HAP-1 (cell line): ENCODE measurements at places on chromosomes 2 and 18.

DNA sequence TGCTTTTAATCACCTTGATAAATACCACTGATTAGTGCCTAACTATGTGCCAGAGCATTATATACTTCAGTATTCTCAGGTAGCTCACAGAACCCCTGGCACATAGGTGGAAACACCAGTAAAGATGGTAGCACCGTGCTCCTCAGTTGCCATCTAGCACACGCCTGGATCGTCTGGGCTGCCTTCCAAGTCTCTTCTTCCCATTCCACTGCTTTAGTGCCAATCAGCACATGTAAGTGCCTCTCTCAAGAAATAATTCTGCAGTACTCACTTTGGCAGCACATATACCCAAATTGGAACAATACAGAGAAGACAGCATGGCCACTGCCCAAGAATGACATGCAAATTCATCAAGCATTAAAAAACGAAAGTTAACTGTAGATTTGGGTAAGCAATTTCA lies 13.0 kb downstream of the POLR2D start:
- no peak for DNase-seq

- no peak for DNase-seq
Measured at GRCh38 chr2:136246086-136246669, 128.2 kb upstream of the CXCR4 start.

DNA sequence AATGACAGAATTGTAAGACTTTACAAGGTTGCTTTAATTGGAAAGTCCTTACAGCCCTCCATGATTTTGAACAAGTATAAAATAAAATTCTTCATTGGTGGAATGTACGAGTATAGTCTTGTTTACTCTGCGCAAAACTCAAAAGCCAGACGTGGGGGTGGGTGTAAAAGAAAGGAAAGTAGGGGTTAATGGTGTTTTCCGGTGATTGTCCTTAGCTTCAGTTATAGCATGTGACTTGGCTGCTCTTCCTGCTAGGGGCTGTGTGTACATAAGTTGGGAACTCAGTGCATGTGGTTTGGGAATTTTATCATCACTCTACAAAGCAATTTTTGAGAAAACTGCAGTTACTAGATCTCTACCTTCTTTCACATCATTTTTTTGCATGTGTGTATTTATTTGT lies 82.4 kb upstream of the CAVIN2 start:
- DNase-seq, result no peak

DNA sequence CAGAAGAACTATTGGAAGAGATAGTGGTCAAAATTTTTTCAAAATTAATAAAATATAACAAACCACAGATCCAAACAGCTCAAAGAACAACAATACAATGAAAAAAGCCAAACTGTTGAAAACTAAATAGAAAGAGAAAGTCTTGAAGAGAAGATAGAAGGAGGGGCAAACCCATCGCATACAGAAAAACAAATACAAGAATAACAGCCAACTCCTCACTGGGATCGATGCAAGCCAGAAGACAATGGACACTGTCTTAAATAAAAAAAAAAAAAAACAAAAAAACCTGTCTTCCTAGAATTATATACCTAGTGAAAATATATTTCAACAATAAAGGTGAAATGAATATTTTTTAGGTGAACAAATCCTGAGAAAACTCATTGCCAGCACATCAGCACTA lies 34.1 kb upstream of the ARHGAP25 start:
- DNase-seq, result no peak

DNA sequence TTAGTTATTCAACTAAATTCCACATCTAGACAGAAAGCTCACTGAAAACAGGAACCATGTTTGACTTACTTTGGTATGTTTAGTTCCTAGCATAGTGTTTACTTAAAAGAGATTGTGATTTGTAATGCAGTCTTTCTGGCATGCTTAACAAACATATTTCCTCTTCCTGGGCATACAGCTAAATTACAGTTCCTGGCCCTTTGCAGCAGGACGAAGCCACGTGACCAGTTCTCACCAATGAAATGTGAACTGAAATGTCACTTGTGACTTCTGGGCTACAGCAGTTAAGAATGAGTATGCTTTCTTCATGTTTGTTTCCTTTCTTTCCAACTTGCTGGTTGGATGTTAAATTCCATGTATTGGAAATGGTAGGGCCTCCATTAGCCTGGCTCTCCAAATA lies 330.5 kb downstream of the FIGN start:
- no peak for DNase-seq

GRCh38 chr2:96341641-96342040 lies 6.1 kb downstream of the NCAPH start:
- no peak for DNase-seq

GRCh38 chr2:197894751-197895274 lies 90.4 kb downstream of the PLCL1 start:
- DNase-seq, result no peak

- no peak for DNase-seq
Measured at GRCh38 chr2:33265584-33266338, 210.7 kb upstream of the RASGRP3 start.

DNA sequence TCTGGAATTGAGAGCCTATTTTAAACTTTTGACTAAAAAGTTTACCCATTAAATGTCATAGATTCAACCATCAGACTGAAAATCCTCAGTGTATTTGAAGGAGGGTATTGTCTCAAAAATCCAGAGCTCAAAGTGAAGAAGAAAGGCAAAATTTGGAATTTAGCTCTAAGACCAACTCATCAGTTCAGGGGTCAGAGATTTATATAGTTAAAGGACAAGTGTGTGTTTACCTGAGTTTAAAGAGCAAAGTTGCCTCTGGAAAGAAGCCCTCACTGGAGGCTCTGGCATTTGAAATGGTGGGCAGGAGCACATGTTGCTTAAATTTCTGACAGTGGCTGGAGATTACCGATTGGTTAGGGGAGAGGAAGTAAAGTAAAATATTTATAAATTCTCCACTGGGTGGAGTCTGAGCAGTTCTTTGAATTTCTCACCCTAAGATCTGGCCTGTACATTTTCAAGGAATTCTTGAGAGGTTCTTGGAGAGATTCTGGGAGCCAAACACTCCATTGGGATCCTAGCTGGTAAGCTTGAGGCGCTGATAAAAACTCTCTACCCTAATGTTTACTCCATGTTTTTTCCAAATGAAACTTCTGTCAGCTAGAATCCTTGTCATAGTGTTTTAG lies at the start of gene KYNU:
TSS of gene KYNU (plus strand) at position 449 of the 623 bp plus-strand sequence. CDS start 7,704 bp downstream, outside the sequence.
- no peak for DNase-seq

GRCh38 chr18:80147037-80147417 lies 38.0 kb downstream of the ADNP2 start:
- no peak for DNase-seq

DNA sequence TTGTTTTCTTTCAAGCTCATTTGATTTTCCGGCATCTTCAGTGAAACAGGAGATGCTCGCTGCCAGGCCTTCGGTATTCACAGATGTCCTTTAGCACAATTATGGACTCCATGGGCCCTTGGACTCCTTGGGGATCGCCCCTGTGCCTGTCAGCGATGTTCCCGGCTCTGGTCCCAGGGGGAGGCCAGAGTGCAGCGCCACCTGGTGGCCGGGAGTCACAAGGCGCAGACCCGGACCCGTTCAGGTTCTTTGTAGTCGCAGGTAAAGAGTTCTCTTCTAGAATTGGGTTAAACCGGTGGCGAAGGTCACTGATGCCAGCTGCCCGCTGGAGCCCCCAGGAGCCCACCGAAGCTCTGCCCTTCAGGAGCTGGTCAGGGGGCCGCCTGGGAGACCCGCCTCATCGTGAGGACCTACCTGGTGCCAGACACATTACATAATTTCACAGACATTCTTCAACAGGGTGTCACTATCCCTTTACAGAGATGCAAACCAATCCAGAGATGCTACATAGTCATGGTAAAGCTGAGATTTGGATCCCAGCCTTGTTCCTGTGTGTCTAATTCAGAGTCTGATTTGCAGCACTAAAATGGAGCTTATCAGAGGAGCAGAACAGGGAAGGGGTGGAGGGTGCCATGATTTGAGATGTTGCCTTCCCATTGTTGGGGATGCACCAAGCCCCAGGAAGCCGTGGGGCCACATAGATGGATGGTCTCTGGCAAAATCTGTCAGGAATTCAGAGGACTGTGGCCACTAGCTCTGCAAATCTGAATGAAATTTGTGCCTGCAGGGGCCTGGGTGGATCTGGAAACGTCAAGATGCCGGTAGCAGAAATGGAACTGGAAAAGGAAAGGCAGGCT lies 6.0 kb upstream of the INPP5D start:
- DNase-seq, result peak; percentile 58

DNA sequence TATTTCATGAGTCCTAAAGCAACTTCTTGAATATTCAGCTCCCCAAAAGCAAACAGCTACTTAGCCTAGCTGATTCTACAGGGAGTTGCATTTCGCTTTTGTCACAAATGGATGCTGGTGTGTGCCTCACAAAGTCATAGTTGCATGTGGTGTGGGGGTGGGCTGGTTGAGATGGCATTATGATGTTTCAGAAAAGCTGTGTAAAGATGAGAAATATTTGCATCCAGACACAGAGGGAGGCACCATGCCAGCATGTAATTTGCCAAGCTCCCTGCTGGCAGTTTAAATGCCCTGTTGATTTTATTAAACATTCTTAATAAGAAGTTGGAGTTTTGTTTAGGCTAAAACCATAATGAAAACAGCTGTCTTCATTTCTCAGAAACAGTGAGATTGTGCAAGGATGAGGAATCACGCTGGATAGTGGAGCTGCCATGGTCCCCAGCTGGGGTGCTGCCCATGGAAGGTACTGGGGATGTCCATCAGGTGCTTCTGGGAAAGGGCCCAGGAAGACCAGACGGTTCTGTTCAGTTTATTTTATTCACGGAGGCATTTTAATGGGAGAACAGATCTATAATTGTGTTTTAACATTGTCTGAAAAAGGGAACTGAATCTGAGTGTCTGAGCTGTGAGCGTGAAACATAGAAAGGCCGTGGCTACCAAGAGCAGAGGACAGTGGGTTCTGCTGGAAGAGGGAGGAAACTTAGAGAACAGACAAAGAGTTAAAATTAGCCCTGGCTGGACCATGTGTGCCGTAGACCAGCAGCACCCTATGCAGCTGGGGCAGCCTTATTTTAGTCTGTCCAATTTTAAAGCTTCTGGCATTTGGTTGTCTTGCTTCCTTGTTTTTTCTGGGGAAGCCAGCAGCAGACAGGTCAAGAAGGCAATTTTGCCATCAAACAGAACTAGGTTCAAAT lies 177.1 kb downstream of the FAM210A start:
- no peak for DNase-seq

GRCh38 chr2:133432778-133433177 lies 135.5 kb downstream of the NCKAP5 start:
- no peak for DNase-seq

DNA sequence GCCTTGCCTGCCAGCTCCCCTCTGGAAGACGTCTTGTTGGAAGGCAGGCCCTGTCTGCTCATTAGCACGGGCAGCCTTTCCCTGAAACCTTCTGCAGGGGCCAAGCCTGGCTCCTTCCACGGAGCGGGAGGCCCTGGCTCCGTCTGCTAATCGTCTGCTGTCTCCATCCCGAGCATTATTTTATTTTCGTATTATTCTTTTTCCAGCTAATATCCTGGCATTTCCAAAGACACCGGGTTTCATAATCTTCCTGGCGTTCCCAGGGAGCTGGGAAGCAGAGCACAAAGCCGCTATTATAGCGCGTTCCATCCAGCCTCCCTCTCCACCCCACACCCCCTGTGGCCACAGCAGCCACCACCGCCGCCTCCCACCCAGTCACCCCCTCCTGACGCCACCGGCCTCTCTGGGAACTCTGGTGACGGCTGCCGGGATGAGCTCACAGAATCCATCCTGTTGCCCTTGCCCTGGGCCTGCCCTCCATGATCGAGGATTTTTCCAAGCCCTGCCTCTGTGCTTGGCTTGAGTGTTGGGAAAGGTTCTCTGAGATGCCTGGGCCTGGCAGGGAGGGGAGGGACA lies 125.5 kb downstream of the DYSF start:
- no peak for DNase-seq

DNA sequence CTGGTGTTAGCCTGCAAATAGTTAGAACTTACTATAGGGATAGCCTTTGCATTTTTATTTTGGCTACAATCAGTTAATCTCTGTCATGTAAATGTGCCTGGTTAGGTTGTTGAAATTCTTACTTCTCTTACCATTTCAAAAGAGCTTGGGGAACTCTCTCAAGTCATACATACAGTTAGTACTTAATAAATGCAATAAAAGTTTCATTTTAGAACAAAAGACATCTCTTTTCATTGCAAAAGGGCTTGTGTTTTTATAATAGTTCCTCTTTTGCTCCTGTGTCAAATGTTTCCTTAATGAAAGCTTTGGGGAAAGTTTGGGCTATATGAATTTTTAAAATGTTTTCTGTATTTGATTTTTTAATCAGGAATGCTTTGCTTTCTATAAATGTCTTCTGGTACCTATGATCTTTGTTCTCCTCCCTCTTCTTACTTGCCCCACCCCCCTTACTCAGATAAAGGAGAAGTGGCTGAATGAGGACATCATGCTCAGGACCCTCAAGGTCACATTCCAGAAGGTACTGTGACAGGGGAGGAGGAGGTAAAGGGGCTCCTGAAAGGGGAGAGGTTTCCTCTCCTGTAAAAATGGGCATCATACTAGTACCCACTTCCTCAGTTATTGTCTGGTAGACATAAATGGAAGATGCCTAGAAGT lies 13.6 kb downstream of the PTPN18 start:
- no peak for DNase-seq

- no peak for DNase-seq
Measured at GRCh38 chr2:217465100-217465499, 537.7 kb downstream of the TNS1 start.
